ENCODE measurements at places on chromosomes 1 and 21.

GRCh38 chr1:66528580-66528979 lies 5.4 kb upstream of the SGIP1 start:
- DNase-seq = no peak

GRCh38 chr1:26950602-26951001 lies 9.7 kb downstream of the KDF1 start:
- DNase-seq = no peak

DNA sequence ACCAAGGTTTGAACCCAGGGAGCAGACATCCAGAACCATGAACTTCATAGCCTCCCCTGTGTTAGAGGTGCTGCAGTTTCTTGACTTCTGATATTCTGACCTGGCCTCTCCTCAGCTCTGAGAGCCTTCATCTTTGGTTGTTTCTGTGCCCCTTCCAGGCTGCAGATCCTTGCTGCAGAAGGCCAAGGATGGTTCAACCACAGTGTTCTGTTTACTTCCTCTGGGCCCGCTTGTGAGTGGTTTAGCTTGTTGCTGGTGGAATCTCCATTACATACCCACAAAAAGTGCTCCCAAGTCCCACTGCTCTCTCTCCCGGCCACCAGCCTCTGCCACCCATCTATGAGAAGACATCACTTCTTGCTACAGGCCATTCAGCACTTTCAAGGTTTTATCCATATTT lies 9.0 kb upstream of the SLC2A7 start:
- no peak for DNase-seq

DNA sequence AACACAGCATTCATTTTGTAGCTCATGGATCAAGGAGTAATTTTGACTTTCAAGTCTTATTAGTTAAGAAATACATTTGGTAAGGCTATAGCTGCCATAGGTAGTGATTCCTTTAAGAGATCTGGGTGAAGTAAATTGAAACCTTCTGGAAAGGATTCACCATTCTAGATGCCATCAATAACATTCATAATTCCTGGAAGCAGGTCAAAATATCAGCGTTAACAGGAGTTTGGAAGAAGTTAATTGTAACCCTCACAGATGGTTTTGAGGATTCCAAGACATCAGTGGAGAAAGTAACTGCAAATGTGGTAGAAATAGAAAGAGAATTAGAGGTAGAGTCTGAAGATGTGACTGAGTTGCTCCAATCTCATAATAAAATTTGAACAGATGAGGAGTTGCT lies 216.6 kb downstream of the GREM2 start:
- DNase-seq = no peak

All from activated CD4-positive, alpha-beta T cell treated with anti-CD3 and anti-CD28 coated beads, Interleukin-2, amount 50 U/mL, for 16 hours (primary cell).